ENCODE measurements at places on chromosomes 7 and 10.
A peak's percentile ranks its signal among the peaks of the same experiment; 100 is the strongest.

DNA sequence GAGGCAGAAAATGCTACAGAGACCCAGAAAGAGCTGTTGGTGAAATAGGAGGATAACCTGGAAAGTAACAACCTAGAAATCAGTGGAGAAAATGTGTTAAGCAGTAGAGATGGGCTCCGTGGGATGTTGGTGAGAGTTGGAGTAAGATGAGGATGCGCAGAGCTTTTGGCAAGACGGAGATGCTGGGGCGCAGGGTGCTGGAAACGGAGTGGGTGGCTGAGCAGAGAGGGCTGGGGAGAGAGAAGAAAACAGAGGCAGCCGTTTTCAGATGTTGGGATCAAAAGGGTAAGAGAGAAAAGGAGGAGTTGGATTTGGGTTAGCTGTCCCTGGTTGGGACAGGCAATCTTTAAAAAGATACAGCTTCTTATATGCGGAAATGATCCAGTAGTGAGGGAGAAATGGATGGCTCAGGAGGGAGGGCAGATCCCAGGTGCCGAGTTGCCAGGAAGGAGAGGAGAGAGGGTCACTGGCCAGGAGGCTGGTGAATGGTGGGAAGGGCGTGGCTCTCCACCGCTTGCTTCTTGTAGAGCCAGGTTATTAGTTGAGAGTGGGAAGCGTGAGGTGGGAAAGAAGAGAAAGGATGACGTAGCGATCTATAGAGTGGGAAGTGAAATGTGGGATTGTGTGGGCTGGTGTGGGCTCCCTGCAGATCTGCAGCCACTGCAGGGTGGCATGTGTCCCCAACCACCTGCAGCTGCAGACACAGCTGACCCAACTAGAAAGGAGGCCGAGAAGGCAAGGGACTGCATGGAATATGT, 182.2 kb upstream of the SVIL start:
- no peak for DNase-seq

GRCh38 chr7:8226501-8226900, 35.5 kb downstream of the ICA1 start:
- no peak for DNase-seq

DNA sequence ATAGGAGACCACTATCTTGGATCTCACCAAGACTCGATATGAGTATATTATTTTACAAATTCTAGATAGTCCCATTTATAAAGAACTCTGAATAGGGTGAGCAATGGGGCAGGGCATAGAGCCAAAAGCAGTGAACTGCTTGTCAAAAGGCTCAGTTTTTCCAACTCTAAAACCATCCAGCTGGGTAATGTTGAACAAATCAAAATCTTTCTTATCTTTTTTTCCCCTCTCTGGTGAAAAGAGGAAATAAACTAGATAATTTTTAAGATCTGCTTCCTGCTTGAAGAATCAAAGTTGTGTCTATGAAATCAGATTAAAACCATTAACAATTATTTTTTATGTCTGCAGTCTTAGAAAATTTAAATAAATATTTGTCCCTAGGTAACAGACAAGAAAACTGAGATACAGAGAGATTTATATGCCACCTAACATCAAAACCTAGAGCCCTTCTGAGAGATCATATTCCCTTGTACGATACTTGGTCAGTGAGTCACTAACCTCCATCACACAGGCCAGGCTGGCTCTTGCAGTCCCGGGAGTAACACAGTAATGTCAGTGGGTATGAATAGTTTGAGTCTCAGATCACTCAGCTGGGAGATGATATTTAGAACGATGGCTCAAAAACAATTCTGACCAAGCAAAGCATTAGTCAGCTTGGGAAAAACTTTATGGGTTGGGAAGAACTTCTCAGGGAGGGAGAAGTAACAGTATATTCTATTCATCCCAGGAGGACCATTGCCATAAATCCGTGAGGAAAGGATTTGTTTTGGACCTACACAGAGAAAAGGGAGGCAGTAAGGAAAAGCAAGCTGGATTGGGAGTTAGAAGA, 178.8 kb downstream of the REEP3 start:
- no peak for DNase-seq

- DNase-seq: no peak
Measured at GRCh38 chr7:15525652-15526263, 36.1 kb downstream of the AGMO start.

DNA sequence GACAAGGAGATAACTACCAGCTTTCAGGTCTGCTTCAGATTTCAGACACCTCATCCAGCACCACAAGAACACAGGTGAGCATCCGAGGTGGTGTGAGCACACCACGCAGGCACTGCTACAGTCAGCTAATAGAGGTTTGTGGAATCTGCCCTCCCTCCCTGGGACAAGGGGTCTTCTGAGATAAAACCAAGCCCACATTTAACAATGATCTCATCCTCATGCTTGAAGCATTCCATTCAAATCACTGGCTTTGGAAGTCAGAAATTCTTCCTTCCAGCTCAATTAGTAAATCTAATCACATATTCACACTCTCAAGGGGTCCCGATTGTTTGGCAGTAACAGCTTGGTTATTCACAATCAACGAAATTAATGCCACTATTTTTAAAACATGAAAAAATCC, 331.4 kb downstream of the ELMO1 start:
- peak; percentile 66 for DNase-seq

GRCh38 chr10:126844406-126844805, 60.8 kb upstream of the DOCK1 start:
- DNase-seq: no peak

DNA sequence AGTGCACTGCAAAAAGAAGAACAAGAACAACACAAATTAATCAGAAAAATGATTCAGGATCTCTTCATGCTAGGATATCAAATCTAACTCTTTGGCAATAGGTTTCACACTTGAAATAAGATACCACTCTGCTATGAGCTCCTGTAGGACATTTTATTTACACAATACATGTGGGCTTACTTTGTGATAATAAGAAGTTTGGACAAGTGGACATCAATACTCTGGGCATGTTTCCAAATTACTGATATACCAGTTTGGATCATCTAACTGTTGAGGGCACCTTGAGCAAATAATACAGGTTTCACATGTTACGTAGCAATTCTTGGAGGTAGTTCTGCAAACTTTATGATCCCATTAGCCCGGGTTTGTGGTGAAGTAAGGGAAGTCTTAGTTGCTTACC, 59.8 kb downstream of the CPVL start:
- no peak for DNase-seq

DNA sequence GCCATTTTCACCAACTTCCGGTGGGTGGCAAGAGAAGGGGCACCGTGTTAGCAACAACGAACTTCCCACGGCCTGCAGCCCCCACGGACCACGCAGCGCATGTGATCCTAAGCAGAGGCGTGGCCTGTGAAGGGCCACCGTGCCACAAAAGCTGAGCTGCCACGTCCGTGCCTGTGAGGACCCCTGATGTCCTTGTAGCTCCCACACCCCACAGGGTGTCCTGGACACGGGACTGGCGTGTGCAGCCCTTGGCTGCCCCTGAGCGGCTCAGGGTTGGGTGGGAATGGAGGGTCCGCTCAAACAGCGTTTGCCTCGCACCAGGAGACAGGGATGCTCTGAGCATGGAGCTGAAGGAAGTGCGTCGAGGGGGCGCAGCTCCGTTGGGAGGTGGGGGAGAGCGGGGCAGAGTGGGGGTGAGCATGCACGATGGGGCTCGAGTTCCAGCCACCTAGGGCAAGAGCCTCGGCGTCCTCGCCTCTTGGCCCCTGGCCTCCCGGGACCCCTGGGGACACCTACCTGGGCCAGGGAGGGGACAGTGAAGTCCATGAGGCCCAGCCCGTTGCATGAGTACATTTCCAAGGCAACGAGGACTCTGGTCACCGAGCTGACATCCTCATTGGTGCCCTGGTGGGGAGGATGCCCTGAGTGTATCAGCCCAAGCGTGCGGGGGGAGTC, 33.6 kb downstream of the CFAP46 start:
- DNase-seq: no peak

DNA sequence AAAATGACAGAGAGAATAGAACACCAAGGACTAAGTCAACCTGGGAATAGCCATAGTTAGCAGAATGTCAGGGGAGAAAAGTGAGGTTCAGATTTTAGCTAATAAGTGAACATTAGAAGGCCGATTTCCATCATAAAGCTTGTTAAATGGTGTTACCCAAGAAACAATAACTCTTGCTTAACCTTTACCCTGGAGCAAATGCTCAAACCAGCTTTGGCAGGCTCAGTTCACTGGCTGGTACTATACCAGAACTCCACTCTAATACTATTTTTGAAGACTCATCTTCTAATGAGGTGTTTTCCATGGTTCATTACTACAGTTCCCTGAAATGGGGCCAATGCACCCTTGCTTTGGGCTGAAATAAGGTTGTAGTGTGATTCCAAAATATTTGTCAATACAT, 61.3 kb downstream of the RNLS start:
- DNase-seq: no peak

GRCh38 chr7:156511426-156511825, 129.1 kb upstream of the RNF32 start:
- no peak for DNase-seq

DNA sequence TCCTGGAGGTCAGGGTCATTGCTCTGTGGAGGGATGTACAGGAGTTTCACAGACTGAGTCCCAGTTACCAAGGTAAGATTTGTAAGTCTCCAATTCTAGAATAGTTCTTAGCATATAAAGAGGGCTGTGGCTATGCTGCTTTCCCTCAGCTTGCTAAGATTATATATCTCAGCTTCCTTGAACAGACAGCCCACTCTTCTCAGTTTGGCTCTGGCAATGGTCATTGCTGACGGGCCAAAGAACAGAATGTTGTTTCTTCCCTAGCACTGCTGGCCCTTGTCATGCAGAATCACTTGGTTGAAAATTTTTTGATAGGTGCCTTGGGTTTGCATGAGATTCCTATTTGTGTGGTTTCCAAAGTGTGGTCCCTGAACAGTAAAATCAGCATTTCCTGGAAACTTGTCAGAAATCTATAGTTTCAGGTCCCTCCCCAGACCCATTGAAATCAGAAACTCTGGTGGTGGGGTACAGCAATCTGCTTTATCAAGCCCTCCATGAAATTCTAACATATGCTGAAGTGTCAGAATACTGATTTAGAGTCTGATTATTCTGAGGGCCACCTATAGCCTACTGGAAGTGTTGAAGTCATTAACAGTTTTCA, 38.2 kb downstream of the NRBF2 start:
- DNase-seq: no peak

DNA sequence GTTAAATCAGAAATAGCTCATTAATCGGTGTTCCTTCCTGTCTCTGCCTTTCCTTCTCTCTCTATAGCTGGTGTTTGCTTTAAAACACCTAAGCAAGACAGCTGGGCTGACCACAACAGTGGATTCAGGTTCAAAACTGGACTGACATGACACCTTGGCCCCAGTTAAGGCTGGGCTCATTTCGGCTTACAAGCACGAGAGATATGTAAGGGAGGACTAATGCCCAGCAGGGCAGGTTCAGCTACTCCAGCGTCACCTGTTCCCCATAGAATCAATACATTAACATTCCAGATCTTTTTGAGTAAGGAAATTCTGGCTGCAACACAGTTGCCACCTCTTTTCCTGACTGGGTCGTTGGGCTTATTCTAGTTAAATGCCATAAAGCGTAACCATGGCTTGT, 323.0 kb upstream of the AOAH start:
- DNase-seq: no peak

- no peak for DNase-seq
Measured at GRCh38 chr7:159136013-159136412, 8.7 kb downstream of the VIPR2 start.

- no peak for DNase-seq
Measured at GRCh38 chr7:92835851-92836488, 403 bp downstream of the CDK6 start.

- DNase-seq: no peak
Measured at GRCh38 chr7:158469396-158470051, 118.1 kb downstream of the PTPRN2 start.

Data from iPS-NIHi11 (cell line).